Hematopoietic multipotent progenitor cell treated with erythropoietin and hydrocortisone succinate and interleukin-3 and kit ligand, for 8 days (in vitro differentiated cells): ENCODE measurements at places on chromosomes 5 and 9.

GRCh38 chr9:32832346-32832745, 49.0 kb downstream of the TMEM215 start:
- no peak for DNase-seq

DNA sequence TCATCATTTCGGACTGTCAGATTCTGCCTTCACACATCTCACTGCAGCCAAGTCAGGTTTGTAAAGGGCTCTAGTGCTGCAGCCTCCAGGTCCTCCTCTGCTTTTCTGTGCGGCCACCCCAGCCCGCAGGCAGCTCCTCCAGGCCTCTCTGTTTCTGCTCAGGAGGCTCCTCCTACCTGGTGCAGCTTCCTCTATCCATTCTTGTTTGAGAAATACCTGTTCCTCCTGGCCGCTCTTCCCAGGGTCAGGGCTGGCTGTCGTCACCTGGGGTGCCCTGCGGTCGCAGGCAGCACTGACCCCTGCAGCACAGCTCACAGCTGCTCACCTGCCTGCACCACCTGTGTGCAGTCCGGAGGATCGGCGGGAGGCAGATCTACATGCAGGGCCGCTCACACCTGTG, 387.7 kb upstream of the IRX4 start:
- DNase-seq: no peak

DNA sequence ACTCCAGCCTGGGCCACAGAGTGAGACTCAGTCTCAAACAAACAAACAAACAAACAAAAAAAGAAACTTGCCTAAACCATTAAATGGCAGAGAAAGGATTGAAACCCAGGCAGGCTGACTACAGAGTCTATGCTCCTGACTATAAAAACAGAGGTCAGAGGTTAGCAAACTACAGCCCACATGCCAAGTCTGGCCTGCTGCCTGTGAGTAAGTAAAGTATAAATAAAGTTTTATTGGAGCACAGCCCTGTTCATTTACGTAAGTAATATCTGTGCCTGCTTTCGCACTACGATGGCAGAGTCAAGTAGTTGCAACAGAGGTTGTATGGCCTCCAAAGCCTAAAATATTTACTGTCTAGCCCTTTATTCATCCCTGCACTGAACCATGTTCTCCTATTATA, 11.6 kb downstream of the POLR1E start:
- DNase-seq: no peak

DNA sequence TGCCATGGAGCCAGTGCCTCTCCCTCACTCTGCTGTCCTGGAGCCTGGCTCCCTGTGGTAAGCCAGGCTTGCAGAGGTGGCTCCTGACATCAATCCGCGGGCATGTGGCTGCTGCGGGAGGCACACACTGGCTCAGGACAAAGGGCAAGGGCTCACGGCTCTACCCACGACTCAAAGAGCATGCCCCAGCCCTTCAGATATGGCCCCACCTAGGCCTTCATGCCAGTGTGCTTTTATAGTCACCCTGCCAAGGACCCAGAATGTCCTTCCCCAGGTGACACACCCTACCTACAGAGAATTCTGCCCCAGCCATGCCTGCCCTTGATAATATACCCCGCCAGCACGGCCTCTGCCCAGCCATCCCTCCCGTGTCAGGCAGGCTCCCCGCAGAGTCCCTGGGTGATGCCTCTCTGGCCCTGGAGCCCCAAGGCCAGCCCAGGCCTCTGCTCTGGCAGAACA, 1.6 kb downstream of the MGAT4B start:
- DNase-seq: no peak

DNA sequence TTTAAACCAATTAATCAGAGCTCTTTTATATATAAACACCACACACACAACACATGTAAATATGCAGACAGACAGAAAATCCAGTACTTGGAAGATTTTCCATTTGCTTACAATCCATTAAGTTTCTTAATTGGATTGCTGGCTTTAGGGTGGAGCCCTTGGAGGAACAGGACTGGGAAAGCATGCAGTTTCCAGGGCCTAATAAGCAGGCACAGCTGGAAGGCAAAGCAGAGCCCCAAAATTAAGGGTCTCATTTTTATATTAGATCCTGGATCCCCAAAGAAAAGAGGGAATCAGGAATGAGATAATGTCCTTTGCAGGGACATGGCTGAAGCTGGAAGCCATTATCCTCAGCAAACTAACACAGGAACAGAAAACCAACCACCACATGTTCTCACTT, 13.1 kb upstream of the SMC2 start:
- no peak for DNase-seq

GRCh38 chr9:132712753-132713152, 42.5 kb downstream of the GTF3C4 start:
- DNase-seq: no peak

DNA sequence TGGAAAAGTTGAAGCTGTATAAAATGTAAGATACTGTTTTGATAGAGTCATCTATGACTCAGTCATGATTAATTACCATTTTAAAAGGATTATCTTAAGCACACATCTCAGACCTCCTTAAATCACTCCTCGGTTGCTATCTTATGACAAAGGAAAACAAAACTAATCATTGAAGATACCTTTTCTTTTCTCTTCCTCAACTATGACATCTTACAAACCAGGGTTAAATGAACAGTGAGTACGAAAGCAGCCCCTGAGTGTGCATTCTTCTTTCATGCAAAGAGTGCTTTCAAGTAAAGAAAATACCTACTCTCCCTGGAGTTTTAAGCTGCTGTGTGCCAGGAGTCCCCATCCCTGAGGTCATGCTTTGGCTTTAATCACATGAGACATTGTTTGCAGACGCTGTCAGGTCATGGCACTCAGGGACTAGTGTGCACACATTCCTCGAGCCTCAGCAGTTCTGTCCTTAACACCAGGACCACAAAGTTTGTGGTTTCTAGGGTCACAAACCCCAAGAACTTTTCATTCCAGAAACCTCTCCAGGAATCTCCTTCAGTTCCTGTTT, 86.7 kb upstream of the ICE1 start:
- no peak for DNase-seq

- no peak for DNase-seq
Measured at GRCh38 chr5:172315587-172316493, 32.3 kb upstream of the UBTD2 start.

DNA sequence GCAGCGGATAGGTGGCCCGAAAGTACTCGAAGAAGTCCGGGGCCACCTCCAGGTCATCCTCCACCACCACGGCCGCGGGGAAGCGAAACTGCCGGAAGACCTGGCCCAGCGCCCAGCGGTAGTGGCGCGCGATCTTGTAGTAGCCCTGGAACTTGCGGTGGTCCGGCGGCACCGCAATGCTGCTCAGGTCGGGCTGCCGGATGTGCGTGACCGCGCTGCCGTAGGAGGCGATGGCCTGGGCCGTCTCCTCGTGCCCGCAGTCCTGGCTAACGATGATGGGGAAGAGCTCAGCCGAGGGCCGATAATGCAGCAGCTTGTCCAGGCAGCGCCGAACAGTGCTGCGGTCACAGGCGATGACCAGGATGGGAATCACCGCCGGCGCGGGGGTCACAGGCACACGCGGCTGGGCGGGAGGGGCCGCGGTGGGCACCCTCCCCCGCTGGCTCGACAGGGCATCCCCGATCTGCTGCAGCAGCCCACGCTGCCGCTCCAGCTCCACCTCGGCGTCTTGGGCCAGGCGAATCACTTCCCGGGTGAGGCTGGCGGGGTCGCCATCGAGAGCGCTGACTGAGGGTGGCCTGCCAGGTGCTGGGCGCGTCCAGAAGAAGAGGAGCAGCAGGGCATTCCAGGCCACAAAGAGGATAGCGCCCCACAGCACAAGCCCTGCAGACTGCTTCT, 10.2 kb downstream of the MGAT1 start:
- DNase-seq: no peak

GRCh38 chr5:73718762-73719161, 92.8 kb downstream of the ARHGEF28 start:
- no peak for DNase-seq

DNA sequence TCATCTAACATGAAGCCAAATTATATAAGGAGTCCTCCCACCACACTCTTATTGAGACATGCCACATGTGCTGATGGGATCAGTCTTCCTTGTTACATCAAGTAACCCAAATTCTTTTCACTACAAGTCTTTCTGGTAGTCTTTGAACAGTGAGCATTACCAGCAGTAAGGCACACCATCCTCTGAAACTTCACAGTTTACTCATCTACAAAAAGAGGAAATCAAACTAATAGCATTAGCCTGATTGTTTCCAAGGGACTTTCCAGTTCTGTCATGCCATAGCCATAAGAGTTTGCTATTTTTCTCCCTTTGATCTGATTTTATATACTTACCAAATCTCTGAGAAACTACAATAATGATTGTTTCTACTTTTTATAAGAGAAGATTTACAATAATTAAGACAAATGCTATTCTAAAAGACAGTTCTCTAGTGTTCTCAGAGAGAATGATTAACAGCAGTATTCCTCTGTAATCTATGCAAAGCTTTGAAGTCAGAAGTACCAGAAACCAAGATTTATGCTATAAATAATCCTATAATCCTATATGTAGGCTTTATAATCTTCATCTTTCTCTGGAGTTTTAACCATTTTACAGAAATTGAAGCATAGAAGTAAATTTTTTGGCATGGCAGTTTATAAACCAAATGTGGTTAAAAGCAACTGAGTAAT, 166.2 kb upstream of the ACO1 start:
- DNase-seq: no peak

- DNase-seq: no peak
Measured at GRCh38 chr5:14572385-14572784, 9.2 kb upstream of the OTULINL start.

- DNase-seq: no peak
Measured at GRCh38 chr9:127971357-127972235, 9.2 kb downstream of the EEIG1 start.

DNA sequence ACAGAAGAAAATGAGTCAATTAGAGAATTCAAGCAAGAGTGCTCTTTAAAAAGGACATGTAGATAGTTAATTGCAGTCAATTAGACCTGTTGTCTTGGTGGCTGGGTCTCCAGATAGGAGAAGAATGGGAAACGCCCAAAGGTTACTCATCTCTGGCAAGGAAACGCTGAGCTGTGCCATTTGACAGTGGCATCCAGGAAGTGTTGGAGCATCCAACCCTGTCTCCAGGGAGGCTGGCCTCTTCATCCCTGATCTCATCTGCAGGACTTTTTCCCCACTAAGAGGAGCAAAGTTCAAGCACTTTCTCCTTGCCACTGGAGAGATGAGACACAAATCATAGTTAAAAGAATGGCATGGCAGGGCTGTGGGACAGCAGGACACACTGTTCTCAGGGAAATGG, 111.7 kb upstream of the MSX2 start:
- no peak for DNase-seq

- peak; percentile 84 for DNase-seq
Measured at GRCh38 chr9:127503947-127504886, 52.9 kb downstream of the LRSAM1 start.

DNA sequence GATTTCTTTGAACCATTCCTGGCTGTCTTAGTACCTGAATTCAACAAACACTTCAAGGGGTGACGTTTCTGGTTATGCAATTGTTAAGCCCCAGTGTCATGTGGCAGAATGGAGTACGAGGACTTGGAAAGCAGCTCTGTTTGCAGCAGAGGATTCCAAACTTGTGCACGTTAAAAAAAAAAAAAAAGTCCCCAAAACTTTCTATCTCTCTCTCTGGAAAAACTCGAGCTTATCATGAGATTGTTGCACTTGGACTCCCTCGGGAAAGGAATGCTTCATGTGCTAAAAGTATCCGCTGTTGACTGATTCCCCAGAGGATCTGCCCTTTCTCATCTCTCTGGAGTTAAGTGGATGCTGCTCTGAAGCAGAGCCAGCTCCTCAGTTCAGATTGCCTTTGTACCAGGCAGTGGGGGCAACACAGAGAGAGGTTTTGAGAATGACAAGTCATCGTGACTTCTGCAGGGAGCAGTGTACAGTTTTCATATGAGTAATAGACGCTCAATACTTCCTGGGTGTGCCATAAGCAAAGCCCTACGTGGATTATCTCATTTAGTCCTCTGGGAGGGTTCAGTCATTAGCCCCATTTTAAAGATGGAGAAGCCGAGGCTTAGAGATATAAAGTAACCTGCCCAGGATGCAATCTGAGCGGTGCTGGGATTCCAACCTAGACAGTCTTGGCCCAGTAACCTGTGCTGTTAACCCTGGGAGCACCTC, 28.1 kb downstream of the TMOD1 start:
- no peak for DNase-seq
